ENCODE measurements at places on chromosomes 1 and 21. TPM values are rescaled to one million over a fixed set of nuclear protein-coding genes. Genes with fewer than 3 reads are reported as not detected.
A peak's percentile ranks its signal among the peaks of the same experiment; 100 is the strongest.

DNA sequence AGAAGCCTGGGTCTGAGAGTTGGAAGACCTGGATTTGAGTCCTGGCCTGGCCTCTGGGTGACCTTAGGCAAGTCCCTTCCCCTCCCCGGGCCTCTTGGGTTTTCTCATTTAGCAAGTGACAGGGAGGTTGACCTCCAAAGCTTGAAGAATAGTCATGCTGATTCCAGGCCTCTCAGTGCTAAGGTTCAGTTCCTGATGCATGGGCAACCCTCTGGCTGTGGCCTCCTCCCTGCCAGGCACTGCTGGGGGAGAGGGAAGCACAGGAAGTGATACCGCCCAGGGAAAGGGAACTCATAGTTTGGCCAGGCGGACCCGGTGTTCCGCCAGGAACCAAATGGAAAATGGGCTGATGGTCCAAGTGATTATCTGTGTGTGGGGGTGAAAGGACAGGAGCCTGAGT, 23.6 kb upstream of the WASF2 start:
- H3K4me1 ChIP-seq: peaks cover 6% of the 10 kb centered on the region
- no peaks in the 10 kb centered on the region for H3K27me3 ChIP-seq
- H3K27ac ChIP-seq: no peak overlapping the region
- no peaks in the 10 kb centered on the region for H3K36me3 ChIP-seq
- H3K4me3 ChIP-seq: no peak overlapping the region

DNA sequence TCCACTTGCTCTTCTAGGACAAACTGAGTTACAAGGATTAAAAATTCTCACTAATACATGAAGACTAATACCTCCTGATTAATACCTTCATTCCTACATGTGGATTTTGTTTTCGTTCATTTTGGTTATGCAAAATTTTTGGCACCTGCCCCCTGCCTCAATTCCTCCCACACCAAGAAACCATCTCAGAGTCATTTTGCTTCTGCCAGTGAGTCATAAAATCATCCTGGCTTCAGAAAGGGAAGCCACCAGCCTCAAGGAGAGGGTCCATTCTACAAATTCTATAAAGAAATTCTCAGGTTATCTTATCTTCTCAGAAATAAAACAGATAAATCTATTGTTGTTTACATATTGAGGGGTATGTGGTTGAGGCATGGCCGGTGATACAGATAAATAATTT, 103.2 kb upstream of the COA6 start:
- no peak overlapping the region for H3K4me3 ChIP-seq
- no peaks in the 10 kb centered on the region for H3K4me1 ChIP-seq
- no peak for DNase-seq
- no peaks in the 10 kb centered on the region for H3K36me3 ChIP-seq

DNA sequence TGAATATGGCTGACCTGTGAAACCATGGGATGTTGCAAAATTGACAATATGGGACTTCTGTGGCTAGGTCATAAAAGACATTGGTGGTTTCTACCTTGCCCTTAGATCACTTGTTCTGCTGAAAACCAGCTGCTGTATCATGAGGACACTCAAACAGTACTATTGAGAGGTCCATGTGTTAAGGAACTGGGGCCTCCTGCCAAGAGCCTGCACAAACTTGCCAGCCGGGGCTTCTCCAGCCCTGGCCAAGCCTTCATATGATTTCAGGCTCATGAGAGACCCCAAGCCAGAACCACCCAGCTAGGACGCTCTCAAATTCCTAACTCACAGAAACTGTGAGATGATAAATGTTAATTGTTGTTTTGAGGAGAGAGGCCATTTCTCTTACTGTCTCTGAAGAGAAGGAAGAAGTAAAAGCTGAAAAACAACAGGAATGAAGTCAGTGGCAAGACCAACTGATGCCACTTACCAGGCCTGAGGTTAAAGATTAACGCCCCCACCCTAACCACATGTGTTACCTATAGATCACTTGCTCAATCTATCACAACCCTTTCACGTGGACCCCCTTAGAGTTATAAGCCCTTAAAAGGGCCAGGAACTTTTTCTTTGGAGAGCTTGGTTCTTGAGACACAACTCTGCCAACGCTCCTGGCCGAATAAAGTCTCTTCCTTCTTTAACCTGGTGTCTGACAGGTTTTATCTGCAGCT, 3.9 kb upstream of the PITHD1 start:
- no peaks in the 10 kb centered on the region for H3K36me3 ChIP-seq
- H3K4me3 ChIP-seq: no peak overlapping the region
- H3K27me3 ChIP-seq: no peaks in the 10 kb centered on the region
- H3K27ac ChIP-seq: no peak overlapping the region
- H3K4me1 ChIP-seq: peaks cover 5% of the 10 kb centered on the region

DNA sequence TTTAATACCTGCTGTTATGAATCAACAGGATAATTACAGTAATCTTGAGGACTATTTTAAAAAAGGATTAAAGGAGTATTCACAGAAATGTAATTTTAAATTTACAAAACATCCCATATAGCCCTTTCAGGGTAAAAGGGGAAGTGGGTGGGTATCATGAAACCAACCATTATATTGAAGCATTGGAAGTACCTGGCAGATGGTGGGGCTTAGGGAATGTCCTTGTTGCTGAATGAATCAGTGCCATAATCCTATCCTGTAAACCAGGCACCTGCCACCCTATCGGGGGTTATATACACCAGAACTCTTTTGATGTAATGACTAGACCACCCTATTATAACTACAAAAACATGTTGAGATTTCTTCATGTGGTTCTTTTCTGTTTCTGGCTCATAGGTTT, 30.4 kb downstream of the CDC14A start:
- no peaks in the 10 kb centered on the region for H3K27me3 ChIP-seq
- H3K36me3 ChIP-seq: no peaks in the 10 kb centered on the region
- no peak overlapping the region for H3K27ac ChIP-seq

GRCh38 chr1:63782982-63783381, 9.2 kb downstream of the ROR1 start:
- no peaks in the 10 kb centered on the region for H3K27me3 ChIP-seq
- DNase-seq: no peak
- no peak overlapping the region for H3K27ac ChIP-seq
- H3K4me1 ChIP-seq: no peaks in the 10 kb centered on the region

GRCh38 chr1:2499986-2500596, 24.0 kb downstream of the PLCH2 start:
- no peak overlapping the region for H3K27ac ChIP-seq
- DNase-seq: no peak

GRCh38 chr1:162536511-162536910, 25.0 kb upstream of the UAP1 start:
- H3K27me3 ChIP-seq: no peaks in the 10 kb centered on the region
- H3K36me3 ChIP-seq: no peaks in the 10 kb centered on the region
- H3K4me3 ChIP-seq: no peak overlapping the region
- H3K4me1 ChIP-seq: no peaks in the 10 kb centered on the region
- no peak for DNase-seq
- no peak overlapping the region for H3K27ac ChIP-seq

- peaks cover 47% of the 10 kb centered on the region for H3K27me3 ChIP-seq
- no peak for DNase-seq
- no peaks in the 10 kb centered on the region for H3K4me1 ChIP-seq
- peak overlapping the region; percentile 52 for H3K4me3 ChIP-seq
- H3K36me3 ChIP-seq: no peaks in the 10 kb centered on the region
Observed at GRCh38 chr21:38661197-38661871, 144.4 kb upstream of the ETS2 start.

DNA sequence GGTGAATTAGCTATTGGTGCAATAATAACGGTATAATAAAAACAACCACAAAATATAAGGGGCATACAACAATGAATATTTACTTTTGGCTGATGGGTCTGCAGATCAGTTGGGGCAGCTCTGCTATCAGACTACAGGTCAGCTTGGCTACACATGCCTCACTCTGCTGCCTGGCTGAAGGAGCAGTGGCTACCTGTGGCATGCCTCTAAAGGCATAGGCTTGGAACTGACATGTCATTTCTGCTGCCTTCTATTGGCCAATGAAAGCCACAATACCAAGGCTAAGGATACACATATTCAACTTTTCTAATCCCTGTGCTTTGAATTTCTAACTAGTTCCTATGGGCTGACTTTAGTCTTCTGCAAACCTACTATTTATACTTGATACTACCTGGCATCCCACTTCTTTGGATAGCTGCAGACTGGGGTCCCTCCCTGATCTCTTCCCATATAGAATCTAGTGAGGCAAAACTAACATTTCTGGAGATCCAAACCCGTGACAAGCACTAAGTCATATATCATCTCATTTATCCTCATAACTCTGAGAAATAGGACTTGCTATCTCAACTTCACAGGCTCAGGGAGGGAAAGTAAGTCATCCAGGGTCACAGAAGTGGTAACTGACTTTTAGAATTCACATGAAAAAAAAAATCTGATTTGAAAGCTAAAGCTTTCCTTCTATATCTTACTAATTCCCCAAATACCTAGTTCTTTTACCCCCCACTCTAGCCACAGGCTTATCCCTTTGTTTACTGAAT, 19.2 kb upstream of the SYDE2 start:
- H3K36me3 ChIP-seq: no peaks in the 10 kb centered on the region
- H3K27me3 ChIP-seq: no peaks in the 10 kb centered on the region
- no peak for DNase-seq
- H3K4me3 ChIP-seq: no peak overlapping the region

DNA sequence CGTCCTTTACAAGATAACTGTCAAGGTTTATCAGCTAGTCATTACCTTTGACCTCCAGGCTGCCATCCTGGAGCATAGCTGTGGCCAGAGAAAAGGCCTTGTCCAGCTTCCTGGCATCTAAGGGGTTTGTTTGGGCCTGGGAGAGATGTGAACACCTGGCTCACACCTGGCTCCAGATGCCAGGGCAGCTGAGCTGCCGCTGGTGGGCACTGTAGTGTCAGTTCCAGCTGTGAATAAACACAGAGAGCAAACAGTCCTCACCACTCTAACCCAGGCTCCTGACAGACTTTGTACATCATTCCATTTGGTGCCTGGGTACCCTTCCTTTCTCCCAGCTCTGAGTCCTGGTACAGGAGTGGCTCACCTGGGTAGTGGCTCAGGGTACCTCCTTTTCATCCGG, 14.3 kb upstream of the KCNA10 start:
- H3K4me1 ChIP-seq: no peaks in the 10 kb centered on the region
- H3K27ac ChIP-seq: no peak overlapping the region

DNA sequence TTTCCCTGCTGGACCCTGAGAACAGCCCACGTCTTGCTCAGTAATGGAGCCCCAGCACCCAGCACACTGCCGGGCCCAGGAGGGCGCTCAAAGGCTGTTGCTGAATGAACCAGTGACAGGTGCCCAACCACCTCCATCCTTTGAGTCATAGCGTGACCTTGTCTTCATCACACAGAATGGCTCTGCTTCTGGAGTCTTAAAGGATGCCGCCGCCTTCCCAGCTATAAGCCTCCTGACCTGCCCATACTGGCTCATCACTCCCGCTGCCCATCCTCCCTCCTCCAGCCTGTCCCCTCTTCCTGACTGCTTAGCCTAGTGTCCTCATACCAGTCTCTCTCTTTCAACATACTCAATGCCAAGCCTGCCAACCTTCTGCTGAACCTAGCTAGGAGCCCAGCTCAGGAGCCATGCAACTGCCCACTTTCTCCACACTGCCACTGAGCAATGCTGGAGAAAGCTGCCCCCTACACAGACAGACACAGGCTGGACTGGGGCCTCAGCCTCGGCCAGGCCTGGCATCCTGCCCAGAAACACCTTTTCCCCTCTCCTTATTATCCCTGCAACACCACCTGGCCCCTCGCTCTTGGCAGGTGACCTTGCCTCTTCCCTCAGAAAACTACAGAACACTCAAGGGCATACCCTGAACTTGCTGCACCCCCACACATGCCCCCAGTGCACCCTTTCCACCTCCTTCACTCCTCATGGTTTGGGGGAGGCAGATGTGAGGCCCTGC, 14.1 kb downstream of the TTC39A start:
- H3K36me3 ChIP-seq: no peaks in the 10 kb centered on the region
- no peak overlapping the region for H3K4me3 ChIP-seq
- H3K27me3 ChIP-seq: no peaks in the 10 kb centered on the region
- H3K4me1 ChIP-seq: no peaks in the 10 kb centered on the region

GRCh38 chr1:3161176-3161840, 92.3 kb downstream of the PRDM16 start:
- H3K4me1 ChIP-seq: no peaks in the 10 kb centered on the region
- no peaks in the 10 kb centered on the region for H3K36me3 ChIP-seq
- H3K27me3 ChIP-seq: peaks cover 36% of the 10 kb centered on the region
- DNase-seq: no peak
- no peak overlapping the region for H3K4me3 ChIP-seq

DNA sequence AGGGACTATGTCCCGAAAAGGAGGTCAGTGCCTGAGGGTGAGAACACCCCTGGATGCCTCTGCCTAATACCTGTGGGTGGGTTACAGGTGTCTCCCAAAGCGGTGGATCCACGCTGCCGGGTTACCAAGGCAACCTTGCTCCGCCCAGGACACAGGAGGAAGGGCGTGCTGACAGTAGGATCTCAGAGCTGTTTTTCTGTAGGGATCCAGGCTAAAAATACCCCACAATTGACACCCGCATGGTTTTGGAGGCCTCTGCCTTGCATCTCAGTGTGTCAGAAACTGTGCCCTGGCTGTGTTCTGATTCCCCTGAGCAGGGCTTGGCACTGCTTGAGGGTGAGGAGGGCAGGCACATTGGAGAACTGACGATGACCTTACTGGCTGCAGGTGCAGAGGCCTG, 118.0 kb downstream of the IER5 start:
- DNase-seq: no peak
- no peaks in the 10 kb centered on the region for H3K36me3 ChIP-seq
- H3K4me1 ChIP-seq: no peaks in the 10 kb centered on the region
- no peak overlapping the region for H3K4me3 ChIP-seq
- H3K27me3 ChIP-seq: no peaks in the 10 kb centered on the region
- no peak overlapping the region for H3K27ac ChIP-seq

- no peak for DNase-seq
- no peaks in the 10 kb centered on the region for H3K27me3 ChIP-seq
- H3K36me3 ChIP-seq: no peaks in the 10 kb centered on the region
Observed at GRCh38 chr1:203682473-203683383, 56.1 kb downstream of the ATP2B4 start.

DNA sequence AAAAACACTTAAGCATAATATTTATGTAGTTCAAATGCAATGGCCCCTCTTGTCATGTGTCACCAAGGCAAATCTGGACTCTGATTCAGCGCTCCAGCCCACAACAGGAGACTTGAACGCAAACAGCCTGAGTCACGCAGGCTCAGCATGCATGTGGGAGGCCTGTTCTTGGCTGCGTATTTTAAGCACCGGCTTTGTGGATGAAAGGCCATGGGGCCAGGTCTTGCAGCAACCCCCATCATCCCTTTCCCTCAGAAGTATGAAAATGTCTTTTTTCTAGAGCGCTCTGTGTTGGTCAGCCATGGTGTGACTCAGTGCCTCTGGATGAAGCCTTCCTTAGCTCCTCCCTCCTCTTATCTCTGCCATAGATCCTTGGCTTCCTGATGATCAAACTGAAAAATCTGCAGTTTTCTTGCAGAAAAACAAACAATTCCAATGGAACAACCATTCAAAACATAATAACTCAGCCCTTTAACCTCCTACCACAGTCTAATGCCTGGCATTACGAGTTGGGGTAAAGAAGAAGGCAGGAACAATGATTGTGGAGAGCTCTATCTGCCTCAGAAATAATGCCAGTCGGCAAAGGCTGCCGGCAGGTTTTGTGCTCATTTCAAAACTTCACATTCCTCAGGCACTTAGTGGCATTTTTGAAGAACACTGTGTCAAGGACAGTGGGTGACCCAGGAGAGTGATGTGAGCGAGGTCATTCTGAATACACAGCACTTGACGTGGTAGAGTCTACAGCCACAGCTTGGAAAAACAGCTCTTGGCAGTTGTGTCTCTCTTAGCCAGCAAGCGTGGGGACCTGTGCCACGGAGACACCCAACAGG, 167.5 kb downstream of the CLIC6 start:
- DNase-seq: no peak
- H3K4me1 ChIP-seq: peaks cover 26% of the 10 kb centered on the region
- no peaks in the 10 kb centered on the region for H3K27me3 ChIP-seq

Gene COG2
- total RNA-seq: 33.4 TPM

Gene LINGO4
- total RNA-seq: 0.16 TPM

Gene IGSF9
- total RNA-seq: not detected

Gene KIF2C
- 0.98 TPM for total RNA-seq

Gene TFF2
- not detected for total RNA-seq

Gene NPL
- 20.6 TPM for total RNA-seq

Gene SEC16B
- 8.8 TPM for total RNA-seq
